Activated CD8-positive, alpha-beta memory T cell treated with anti-CD3 and anti-CD28 coated beads for 1 hour (primary cell): ENCODE measurements at places on chromosomes 2 and 18.

DNA sequence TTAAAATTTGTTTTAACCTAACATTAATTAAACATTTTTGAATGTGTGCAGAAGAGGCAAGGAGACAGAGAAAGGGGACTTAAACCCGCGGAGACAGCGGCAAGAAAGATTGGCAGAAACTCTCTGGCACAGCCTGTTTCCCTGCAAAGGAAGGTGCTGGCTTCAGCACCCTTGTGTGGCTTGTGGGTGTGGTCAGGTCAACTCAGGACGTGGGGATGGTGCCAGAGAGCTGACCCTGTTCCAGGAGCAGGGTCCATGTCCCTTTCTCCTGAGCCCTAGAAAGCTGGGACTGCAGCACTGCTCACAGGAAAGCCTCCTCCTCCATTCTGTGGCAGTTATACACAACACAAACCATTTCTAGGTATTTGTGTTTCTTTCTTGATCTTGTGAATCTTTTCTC lies 176.2 kb upstream of the ST6GAL2 start:
- no peak for DNase-seq

DNA sequence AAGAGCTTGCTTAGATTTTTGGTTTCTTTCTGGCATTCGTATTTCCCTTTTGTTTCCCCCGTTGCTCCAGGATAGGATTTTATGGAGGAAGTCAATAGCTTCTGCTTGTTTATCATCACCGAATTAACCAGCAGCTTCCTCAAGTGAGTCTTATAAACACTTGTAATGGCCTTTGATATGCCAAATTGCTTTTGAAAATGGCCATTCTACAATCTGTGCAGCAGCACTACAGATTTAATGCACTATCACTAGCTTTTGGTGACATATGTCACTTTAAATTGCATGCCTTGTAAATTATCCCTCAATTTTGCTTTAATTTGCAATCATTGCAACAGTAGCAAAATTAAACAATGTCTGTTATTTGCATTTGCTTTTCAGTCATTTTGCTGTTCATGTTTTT lies 774.7 kb downstream of the METTL4 start:
- DNase-seq, result no peak

DNA sequence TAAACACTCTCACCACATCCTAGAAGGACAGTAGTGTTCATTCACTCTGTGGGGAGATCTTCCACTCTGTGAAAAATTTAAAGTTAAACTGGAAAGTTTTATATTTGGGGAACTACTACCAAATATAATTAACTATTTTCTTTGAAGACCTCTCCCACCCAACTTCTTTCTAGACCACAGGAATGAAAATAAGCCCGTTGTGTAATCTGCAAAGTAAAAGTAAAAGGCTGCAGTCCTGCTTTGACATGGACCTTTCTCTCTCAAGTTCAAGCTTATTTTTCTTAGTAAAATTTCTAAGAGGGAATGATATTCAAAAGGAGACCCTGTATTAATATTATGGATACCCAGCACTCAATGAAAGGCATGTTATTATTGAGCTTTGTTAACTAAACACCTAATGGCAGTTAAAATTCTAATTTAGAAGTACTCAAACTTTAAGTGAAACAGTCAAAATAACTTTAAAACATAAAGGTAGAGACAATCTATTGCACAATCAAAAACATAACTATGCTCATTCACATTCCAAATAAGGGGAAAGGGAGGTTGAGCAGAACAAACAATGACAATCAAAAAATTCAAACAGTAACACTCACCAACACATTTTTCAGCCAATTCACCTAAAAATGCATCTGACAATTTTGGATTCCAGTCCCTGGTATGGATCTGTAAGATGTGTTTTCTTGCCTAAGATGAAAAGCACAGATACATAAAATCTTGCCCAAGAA lies 98.5 kb downstream of the ATAD2B start:
- DNase-seq, result no peak

DNA sequence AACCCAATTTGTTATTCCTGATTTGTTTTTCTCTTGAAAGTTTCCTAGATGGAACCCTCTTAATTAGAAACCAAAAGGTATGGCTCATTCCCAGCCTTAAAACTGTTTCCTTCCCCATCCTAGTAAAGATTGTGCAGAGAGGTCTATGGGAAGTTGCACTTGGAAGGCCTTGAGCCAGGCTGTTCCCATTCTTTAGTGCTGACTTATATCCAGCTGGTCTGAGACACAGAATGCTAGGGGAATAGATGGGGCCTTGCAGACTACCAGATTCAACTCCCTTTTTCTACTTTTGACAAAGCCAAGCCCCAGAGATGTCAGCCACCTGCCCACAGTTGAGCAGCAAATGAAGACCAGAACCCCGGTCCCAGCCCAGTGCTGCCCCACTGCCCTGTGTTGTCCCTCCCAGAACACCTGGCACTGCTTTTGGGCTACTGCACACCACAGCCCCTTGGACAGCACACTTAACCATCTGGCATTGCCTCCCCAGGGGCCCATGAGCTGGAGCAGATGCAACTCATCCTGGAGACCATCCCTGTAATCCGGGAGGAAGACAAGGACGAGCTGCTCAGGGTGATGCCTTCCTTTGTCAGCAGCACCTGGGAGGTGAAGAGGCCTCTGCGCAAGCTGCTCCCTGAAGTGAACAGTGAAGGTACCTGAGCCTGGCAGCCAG lies 98.2 kb downstream of the MRO start:
- DNase-seq, result no peak

DNA sequence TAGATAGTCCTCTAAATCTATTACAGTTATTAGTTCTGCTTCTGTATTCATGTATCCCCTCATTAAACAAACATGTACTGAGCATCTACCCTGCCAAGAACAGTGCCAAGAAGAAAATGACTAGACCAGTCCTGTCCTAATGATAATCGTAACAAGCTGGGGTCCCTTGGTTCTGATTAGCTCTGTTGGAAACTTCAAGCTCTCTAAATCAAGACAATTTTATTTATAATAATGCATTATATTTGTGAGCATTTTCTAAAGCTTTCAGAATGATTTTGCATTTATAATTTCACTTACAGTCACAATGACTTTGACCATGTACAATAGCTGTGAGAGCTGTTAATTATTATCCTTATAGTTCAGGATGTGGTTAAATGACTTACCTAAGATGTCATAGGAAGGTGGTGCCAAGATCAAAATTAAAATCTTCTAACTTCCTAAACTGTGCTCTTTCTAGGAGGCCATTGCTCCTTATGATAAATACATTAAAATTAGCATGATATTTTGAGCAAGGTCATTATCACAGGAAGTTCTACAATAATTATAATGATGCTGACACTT lies 336.5 kb upstream of the SLC39A10 start:
- DNase-seq, result no peak

DNA sequence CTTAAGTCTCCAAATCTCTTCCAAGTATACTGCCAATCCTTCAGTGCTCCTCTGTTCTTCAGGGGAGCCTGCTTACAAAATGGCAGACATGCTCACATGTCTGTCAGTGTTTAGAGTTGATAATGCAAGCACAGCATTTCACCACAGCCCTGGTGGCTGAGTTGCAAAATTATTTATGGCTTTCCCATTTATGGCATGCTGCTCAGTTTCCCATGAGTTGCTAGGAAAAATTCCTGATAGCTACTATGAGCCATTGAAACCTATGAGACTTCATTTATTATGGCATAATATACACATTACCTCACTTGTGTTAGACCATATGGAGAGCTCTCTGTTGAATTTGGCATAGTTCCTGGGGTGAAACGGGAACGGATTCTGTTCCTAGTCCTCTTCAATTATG lies 448.7 kb upstream of the TCF4 start:
- DNase-seq, result no peak

- peak; percentile 35 for DNase-seq
These were observed 146.3 kb downstream of the RTN4 start for GRCh38 chr2:54903736-54904554.

DNA sequence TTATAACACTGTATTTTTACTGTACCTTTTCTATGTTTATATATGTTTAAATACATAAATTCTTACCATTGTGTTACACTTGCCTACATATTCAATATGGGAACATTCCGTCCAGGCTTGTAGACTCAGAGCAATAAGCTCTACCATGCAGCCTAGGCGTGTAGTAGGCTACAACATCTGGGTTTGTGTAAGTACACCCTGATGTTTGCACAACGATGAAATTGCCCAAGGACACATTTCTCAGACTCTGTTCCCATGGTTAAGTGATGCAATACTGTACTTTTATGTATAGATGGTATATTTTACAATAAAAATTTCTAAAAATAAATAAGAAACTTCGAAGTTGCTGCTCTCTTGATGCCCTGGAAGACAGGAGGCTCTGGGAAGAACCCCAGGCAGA lies 38.4 kb downstream of the YPEL5 start:
- no peak for DNase-seq

DNA sequence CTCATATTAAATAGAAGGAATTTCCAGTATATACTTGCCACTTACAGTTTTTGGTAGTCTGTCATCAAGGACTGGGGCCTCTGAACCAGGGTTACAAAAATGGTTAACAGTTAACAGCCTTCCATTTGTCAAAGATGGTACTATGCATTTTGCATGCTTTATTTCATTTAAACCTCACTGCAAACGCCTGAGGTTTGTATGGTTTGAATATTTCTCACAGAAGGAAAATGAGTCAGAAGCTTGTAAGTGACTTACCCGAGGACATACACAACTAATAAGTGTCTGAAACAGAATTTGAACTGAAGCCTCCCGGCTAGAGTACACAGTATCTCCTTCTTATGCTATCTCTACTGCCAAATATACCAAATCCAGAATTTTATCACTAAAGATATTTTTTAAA lies 1593.5 kb upstream of the ACVR2A start:
- no peak for DNase-seq

GRCh38 chr2:16185801-16186272 lies 245.5 kb downstream of the MYCN start:
- no peak for DNase-seq

DNA sequence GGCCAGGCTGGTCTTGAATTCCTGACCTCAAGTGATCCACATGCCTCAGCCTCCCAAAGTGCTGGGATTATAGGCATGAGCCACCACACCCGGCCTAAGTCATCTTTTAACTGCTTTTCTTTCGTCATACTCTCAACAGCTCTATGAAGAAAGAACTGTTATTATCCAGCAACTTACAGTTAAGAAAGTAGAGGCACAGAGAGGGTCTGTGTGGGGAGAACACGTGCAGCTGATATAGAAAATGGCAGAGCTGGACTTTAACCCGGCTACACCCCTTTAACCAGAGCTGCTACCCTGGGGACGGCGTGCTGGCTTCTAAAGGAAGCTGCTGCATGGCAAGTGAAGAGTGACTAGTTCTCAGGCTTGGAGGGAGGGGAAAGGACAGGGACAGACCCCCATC lies 25.5 kb downstream of the IGFBP2 start:
- no peak for DNase-seq

DNA sequence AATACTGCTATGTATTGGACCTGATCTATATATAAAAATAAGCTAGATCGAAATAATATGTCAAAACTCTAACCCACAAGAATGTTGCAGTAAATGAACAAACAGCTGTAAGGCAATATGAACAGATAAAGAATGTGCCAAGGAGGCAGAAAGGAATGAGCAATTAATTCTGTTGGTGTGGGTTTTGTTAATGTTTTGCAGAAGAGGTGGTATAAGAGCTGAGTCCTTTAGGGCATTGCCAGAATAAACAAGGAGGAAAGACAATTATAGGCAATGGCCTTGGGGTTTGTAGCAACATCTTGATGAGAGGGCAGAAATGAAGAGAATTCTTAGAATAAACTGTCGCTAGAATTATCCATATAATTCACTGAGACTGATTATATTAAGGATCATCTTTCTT lies 240.9 kb upstream of the GULP1 start:
- DNase-seq, result no peak

GRCh38 chr2:3199627-3200345 lies 177.8 kb downstream of the EIPR1 start:
- DNase-seq, result no peak

DNA sequence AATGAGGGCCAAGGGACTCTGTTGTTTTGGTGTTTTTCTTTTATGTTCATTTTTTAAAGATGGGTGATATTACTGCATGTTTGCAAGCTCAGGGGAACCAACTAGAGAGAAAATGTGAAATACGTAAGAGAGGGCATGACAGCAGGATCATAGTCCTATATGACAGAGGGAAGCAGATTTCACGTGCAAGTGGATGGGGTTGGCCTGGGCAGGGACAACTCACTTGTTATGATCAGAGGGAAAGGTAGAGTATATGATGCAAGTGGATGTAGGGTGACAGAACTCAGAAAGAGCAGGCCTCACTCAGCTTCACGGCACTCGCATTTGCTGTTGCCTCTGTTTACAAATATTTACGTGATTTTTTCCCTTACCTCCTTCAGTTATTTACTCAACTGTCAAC lies 67.0 kb downstream of the OLA1 start:
- no peak for DNase-seq

DNA sequence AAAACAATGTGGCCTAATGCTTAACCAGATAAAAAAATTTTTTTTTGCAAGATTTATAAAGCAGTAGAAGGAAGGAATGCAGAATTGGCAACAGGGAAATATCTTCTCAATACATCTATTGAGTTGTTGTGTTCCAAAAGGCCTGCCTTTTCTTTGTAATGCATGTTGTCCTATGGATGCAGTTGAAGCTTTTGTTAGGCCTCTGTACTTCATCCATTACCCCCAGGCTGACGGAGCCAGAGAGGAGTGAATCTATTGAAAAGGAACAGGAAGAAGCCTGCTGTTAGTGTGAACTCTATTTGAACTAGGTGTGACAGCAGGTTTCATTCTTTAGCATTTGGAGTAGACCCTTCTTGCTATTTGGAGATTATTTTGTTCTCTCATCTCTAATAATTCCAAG lies 56.5 kb downstream of the MTX2 start:
- DNase-seq, result no peak

DNA sequence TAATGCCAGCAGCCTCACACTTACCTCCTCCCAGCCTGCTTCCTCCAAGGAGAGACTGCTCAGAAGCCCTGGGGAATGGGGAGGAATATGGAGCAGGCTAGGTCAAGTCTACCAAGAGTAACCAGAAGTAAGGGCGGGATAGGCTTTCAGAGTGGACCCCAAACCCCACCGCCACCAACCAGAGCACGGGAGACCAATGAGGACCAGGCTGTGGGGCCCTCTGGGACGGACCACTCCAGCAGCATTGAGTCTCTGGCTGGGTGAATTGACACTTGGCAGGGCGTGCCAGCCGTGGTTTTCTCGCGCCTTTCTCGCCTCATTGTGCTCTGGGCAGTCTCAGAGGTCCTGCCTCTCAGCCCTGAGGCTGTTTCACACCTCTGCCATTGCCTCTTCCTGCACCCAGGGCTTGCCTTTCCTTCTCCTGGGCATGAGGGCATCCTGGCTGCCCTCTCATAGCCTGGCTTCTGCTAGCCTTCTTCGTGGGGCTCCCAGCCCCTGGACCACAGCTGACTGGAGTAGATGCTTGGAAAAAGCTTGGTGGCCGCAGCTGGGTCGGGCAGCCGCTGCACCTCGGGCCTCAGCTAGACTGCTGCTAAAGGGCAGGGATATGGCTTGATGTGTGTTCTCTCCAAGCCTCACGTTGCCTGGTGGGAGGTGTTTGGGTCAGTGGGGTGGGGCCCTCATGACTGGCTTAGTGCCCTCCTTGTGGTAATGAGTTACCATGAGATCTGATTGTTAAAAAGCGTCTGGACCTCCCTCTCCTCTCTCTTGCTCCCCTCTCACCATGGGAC lies 40.5 kb upstream of the HS6ST1 start:
- no peak for DNase-seq
